ENCODE measurements at places on chromosomes 13 and 19. TPM values are rescaled to one million over a fixed set of nuclear protein-coding genes. Genes with fewer than 3 reads are reported as not detected.

GRCh38 chr13:77062097-77062496, 35.1 kb upstream of the FBXL3 start:
- DNase-seq: no peak

The EID2B gene
- 4.6 TPM for polyA plus RNA-seq

DNA sequence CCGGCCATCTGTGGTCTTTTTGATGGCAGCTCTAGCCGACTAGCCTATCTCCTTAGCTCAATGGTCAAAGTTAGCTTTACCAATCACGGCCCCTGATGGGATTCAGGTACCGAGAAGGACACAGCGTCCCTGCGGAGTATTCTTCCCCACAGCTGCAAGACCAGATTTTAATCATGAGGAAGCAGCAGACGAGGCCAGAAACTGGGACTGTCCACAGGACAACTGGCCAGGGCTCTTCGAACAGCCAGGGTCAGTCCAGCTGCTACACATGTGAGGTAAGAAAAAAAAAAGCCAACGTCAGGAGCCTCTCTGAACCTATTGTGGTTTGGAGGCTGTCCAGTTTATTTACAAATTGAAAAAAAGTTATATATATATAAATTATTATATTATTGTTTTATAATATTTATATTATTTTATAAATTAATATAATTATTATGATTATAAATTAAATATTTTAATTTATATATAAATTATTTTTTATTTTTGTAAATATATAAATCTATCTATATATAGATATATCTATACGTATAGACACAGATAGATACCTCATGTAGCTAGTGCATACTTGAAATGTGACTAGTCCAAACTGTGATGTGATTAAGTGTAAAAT, 10.8 kb downstream of the RINL start:
- DNase-seq: no peak

The GPC6 gene
- polyA plus RNA-seq: 6.2 TPM

The SYNGR4 gene
- polyA plus RNA-seq: not detected

DNA sequence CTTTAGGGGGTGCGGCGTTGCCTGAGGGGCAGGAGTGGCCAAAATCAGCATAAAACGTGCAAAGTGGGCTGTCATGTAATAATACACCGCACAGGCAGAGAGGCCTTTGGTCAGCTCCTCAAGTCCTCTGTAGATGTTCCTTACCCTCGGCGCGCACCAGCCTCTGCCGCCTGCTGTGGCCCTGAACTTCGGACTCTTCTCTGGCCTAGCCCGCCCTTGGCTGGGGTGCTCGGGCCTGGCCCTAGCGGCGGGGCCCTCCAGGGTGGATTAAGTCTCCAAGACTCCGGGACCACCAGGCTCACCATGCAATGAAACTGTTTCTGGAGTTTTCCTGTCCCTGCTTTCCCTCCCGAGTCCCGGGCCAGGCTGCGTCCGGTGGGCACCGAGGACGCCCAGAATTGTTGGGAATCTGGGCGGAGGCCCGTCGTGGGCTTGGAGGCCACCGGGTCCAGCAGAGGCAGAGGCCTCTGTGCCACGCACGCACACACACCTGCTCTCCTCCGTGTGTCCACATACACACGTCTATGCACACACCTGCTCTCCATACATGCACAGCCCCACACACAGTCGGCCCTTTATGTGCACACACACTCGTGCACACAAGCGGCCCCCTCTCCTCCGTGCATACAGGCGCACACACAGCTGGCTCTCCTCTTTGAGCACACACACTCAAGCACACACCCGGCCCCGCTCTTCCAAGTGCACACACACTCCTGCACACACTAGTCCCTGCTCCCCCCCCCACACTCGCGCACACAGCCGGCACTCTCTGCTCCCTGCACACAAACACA, 1.5 kb upstream of the TFDP1 start:
- DNase-seq: no peak

The MCEMP1 gene
- polyA plus RNA-seq: 0.28 TPM

DNA sequence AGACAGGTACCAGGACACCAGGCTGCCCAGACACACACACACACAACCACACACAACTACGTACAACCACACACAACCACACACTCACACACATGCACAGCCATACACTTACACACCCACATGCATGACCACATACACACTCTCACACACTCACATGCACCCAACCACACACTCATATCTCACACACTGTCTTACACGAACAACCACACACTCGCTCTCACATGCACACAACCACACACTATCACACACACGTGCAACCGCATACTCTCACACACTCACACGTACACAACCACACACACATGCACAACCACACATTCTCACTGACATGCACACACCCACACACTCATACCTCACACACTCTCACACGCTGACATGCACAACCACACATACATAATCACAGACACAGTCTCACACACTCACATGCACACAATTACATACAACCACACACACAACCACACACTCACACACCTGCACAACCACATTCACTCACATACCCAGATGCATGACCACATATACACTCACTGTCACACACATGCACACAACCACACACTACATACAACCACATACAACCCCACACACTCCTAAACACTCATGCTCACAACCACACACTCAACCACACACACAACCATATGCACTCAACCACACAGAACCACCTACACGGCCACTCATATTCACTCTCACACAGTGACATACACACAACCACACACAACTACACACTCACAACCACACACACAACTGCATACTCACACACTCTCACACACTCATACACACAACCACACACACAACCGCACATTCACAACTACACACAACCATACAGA, 7.6 kb upstream of the SLC7A10 start:
- DNase-seq: peak; percentile 10

GRCh38 chr13:50706505-50706904, 137.0 kb downstream of the DLEU7 start:
- DNase-seq: no peak

DNA sequence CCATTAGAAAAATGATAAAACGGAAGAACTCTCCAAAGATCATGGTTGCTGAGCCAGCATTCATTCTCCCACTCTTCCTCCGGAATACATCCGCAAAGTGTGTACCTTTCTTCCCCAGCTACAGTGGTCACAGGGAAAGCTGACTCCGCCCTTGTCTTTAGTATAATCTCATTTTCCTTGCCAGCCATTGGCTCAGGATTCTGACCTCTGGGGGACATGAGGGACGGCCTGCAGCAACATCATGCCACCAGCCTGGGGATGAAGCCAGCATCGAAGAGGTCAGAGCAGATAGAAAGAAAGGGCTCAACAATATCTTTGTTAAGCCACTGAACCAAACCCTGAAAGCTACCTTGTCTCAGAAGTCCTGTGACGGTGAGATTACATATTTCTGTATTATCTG, 46.3 kb upstream of the TPP2 start:
- no peak for DNase-seq

All from kidney (tissue), 22 donors.